ENCODE measurements at places on chromosomes 16 and 17.

GRCh38 chr17:28416703-28417311 lies 10.8 kb upstream of the SLC46A1 start:
- DNase-seq = peak; percentile 75

DNA sequence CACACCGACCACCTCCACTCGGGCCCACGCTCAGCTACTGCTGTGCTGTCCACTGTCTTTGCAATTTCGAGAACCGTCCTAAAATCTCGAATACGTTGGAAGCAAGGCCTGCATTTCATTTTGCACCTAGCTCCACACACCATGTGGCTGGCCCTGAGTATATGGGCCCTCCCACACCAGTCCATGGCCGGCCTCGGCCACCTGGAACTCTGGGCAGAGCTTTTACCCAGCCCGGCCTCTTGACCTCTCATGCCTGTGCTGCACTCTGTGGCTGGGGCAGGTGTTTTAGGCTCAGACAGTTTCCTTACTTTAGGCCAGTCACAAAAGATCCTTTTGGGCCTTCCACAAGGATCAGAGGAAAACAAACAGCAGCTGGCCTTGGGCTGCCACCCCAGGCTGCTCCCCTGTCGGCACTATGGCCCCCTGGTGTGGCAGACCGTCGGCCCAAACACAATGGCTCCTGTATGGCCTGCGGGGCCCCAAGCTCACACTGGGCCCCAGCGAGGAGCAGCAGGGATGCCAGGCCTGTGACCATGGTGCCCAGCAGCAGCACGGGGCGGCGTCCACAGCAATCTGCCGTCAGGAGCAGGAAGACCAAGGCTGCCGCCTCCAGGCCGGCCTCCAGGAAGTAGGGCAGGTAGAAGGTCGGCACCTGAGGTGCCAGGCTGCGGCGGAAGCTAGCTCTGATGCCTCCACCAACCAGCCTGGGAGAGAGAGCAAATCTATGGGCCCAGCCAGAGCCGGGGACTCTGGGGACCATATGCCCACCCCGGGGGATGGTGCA lies 2.5 kb downstream of the SLC22A31 start:
- DNase-seq = no peak

- no peak for DNase-seq
Observed at GRCh38 chr16:67565470-67566100, 3.3 kb downstream of the CTCF start.

DNA sequence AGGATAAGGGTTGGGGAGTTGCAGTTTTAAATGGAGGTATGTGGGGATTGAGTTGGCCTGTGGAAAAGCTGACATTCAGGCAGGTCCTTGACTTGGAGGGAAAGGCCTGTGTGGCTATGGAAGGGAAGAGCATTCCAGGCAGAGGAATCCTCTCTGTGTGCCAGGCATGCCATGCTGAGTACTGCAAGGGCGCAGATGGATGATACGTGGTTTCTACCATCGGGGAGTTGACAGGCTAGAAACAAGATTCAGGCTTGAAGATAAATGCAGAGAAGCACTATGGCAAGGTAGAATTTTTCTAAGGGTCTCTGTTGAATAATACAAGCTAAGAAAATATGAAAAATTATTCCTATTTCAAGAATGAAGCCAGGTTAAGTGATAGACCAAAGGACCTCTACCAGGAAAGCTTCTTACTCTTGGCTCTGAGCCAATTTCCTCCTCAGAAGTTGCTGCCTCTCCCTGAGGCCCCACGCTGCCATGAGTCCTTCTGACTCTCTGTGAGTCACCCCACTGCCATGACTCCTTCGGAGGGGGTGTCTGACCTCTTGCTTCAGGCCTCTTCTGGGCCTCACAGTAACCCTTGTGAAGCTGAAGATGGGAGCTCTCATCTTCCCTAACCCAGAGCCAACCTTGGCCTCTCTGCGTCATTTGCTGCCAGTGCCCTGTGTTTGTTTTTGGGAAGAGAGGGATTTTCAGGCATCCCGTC lies 75.8 kb downstream of the WNT3 start:
- peak; percentile 80 for DNase-seq

DNA sequence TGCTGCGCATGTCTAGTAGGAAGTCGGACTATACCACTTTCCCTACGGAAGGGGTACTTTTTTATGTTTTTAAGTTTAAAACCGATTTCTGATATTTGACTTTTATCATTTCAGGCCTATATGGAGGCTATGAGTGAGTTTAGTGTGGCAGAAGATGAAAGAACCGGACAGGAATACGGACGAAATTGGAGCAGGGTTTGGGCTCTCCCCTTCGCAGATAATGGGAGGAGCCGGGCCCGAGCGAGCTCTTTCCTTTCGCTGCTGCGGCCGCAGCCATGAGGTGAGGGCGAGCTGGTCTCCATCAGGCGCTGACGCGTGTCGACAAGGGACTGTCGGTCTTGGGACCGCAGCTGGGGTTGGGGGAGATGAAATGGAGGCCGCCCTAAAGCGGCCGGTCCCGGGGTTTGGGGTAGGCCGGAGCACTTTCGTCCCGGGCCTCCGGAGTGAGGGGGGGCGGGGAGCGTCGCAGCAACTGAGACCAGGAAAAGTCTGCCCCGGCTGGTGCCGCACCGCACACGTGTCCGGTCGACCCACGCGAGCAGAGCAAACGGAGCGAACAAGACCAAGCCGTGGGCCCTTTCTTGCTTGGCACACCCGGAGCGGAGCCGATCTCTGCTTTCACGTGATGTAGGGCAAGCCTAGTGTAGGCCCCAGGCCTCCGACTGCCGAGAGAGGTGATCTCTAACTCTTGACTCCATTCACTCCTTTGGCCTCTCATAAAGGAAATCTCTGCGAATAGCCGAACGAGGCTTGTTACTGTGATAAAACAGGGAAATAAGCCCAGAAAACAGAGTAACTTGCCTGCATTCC lies at the start of gene RPL19:
RPL19 (plus strand) TSS at position 214 of the 810 bp plus-strand sequence; CDS start at position 276, 62 bp downstream.
- peak; percentile 50 for DNase-seq

- DNase-seq = no peak
Observed at GRCh38 chr17:42553161-42553818, 567 bp downstream of the HSD17B1 start.

- DNase-seq = no peak
Observed at GRCh38 chr17:42389899-42390298, 1.7 kb upstream of the STAT3 start.

DNA sequence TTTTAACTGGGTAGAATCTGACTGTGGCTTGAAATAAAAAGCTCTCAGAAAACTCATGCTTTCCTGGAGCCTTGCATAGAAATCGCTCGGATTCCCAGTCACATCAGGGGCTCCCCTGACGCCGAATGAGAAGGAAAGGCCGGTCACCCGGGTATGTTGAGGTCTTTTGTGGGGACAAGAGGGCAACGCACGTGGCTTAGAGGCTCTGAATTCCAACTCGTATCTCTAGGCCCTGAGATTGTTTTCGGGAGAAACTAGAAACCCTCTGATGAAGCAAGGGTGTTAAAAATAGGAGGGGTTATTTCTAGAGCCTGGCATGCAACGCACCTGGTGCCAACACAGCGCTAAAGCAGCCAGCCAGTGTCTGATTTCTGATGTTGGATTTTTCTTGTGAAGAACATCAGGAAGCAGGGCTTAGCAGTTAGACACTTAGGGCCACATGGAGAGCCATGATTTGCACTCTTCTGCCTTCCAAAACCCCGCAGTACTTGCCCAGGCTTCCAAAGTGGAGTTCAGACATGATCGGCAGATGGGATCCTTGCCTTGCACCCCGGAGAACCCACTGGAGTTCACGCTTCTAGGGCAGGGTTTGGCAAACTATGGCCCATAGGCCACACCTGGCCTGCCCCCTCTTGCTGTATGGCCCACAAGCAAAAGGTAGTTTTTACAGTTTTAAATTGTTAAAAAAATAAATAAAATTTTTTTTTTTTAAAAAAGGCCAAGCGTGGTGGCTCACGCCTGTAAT lies 12.6 kb downstream of the CACNG1 start:
- DNase-seq = no peak

GRCh38 chr17:45320349-45320930 lies 3.6 kb upstream of the MAP3K14 start:
- DNase-seq = no peak

- no peak for DNase-seq
Observed at GRCh38 chr17:58823051-58823525, 67.4 kb downstream of the PPM1E start.

DNA sequence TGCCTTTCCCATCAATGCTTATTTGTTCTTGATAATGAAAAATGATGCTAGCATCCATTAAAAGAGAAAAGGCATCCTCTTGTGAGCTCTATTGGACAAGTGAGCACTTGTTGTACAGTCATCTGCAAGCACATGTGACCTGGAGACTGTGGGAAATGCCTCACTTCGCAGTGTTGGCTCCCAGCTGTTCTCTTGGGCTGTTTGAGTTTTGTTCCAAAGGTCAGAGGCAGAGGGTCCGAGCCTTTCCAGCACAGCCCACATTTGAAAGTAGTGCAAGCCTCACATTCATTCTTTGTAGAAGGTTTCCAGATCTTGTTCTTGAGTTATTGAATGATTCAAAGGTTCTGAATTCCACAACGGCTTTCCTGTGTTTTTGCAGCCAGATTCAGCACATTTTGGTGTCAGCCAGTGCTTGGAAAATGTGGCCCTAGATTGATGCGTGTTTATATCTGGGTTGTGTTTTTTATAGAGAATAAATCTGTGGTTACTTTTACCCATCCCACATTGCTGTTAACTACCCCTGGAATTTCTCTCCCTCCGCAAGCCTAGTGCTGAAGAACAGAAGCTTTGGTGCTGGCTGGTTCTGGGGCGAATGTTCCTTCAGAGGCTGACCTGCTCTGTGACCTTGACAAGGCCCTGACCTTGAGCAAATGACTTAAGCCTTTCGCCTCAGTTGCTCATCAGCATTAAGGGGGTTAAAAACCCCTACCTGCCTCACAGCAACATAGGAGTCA lies 49.8 kb downstream of the CDH1 start:
- DNase-seq = no peak

DNA sequence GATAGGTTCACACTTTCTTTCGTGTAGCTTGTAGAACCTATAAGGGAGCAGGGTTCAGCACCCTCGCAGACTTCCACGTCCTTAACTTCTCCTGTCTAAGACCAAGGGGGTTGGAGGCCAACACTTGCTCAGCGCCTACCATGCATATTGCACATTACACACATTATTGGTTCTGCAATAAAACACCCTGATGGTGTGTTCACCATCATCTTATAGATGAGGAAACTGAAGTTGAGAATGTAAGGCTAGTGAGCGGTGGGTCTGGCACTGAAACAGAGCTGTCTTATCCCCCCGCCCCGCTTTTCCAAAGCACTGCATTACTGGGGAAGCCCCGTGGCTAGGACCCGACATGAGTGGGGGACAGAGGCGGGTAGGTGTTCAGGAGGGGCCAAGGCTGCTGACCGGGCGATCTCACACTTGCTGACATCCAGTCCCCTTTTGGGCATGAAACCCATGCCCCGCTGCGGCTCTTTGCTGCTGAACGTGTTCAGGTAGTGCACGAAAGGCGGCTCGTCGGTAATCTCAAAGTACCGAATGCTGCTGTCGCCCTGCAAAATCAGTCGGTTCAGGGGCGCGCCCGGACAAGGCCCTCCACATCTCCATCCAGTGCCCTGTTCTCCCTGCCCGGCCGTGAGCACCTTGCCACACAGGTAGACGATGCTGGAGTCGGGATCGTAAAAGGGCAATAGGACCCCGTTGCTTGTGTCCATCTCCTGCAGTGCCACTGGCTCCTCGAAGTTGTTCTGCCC lies 6.2 kb downstream of the CORO6 start:
- DNase-seq = peak; percentile 29

DNA sequence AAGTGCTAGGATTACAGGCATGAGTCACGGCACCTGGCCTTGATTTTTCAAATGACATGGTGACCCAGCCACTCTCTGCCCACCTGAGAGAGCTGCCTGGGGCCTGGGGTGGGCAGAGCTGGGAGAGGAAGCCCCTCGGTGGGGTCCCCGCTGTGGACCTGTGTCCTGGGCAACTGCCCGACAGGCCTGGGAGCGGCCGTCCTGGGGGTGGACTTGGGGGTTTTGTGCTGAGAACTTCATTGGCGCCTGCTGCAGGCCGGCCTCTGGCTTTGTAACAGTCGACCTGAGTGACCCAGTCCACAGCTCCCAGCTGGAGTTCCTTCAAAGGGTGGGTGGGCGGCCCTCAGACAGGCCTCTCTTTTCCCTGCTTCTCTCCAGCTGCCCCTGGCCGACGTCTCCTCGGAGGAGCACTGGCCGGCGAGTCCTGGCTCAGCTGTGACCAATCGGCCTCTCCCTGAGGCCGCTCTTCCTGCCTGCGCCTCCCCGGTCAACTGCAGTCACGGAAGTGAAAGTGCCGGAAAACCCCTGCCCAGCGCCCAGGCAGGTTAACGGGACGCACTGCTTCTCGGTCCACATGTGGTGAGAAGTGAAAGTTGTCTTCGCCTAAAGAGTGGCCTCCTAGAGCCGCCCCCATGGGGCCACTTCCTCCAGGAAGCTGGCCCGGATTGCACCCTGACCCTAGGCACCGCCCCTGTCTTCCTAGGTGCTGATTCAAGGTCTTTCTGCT lies 5.5 kb downstream of the CBFA2T3 start:
- DNase-seq = no peak

- DNase-seq = no peak
Observed at GRCh38 chr17:50621574-50622031, 13.1 kb upstream of the ABCC3 start.

- DNase-seq = peak; percentile 28
Observed at GRCh38 chr16:15829460-15829859, 27.4 kb downstream of the MYH11 start.

DNA sequence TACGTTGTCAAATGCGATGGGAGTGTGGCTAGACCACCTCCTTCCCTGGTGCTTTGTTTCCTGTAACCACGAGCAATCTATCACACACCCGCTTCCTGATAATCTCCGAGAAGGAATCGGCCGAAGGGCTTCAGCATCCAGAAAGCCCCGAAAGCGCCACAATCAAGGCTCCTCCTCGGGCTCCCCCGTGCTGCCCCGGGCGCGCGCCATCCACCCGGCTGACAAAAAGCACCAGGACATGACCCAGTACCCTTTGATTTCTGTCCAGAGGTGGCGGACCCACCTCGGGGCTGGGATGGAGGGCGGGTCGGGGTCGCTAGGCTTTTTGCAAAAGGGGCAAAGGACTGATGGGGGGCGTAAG lies 743 bp upstream of the ARMC7 start:
- DNase-seq = no peak

GRCh38 chr17:27553019-27553511 lies 77.9 kb upstream of the LGALS9 start:
- no peak for DNase-seq

DNA sequence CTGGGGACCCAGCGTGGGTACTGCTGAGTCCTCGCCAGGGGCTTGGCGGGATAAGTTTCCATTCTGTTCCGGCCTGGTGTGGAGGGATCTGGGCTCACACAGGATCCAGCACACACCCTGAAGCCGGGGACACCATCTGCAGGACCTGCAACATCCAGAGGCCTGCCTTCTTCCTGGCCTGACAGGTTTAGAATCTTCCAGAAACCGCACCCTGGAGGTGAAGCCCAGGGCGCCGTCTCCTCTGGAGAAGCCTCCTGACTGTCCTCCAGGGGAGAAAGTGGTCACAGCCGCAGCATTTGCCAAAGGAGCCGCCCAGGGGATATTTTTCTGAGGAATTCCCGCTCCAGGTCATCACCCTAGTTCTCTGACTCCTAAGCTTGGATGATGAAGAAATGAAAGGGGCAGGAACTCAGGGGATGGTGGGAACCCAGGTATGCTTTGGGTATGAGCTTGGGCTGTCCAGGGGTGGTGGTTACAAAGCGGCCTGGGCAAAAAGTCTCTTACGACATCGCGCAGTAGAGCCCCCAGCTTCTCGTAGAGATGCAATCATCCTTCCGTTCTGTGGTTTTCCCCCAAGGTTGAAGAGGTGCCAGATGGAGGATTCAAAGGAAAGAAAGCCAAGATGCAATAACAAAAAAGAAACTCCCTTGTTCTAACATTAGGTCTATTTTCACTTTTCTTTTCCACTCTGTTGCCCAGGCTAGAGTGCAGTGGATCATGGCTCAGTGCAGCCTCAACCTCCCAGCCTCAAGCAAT lies 9.1 kb upstream of the CRISPLD2 start:
- DNase-seq = peak; percentile 96

All from NB4 (cell line).